Keratinocyte (primary cell): ENCODE measurements at places on chromosomes 11 and 22. TPM values are rescaled to one million over a fixed set of nuclear protein-coding genes. Genes with fewer than 3 reads are reported as not detected.

Gene CBX7
- polyA plus RNA-seq = 1.2 to 1.6 TPM (median 1.3 TPM) in 3 replicates

Gene HTR3A
- polyA plus RNA-seq = not detected in 3 replicates

Gene SCGB2A2
- polyA plus RNA-seq = not detected in 3 replicates

Gene THRSP
- polyA plus RNA-seq = not detected in 3 replicates

Gene RHOD
- polyA plus RNA-seq = 113 to 235 TPM (median 119 TPM) in 3 replicates

Gene TMEM121B
- polyA plus RNA-seq = 0.01 to 0.02 TPM in 2 of 3 replicates, not detected in the other

Gene IRAG1
- 0.37 to 0.71 TPM (median 0.51 TPM) in 3 replicates for polyA plus RNA-seq

Gene PRODH
- polyA plus RNA-seq = 6.7 to 36.1 TPM (median 12.3 TPM) in 3 replicates

Gene PRG3
- not detected in 3 replicates for polyA plus RNA-seq

Gene XKR3
- not detected in 3 replicates for polyA plus RNA-seq

Gene HSPB2
- polyA plus RNA-seq = 0.08 to 0.98 TPM (median 0.22 TPM) in 3 replicates

Gene ART5
- not detected in 3 replicates for polyA plus RNA-seq

Gene JHY
- 3.6 to 4.0 TPM (median 3.9 TPM) in 3 replicates for polyA plus RNA-seq

Gene CASP1
- polyA plus RNA-seq = 30.7 to 69.1 TPM (median 56.0 TPM) in 3 replicates

Gene ALG9
- polyA plus RNA-seq = 23.4 to 34.4 TPM (median 27.2 TPM) in 3 replicates

Gene PRDM11
- 2.1 to 2.7 TPM (median 2.5 TPM) in 3 replicates for polyA plus RNA-seq

Gene OR8G1
- not detected in 3 replicates for polyA plus RNA-seq

Gene ANKRD49
- 7.9 to 17.1 TPM (median 15.0 TPM) in 3 replicates for polyA plus RNA-seq

Gene TTC36
- 0.12 TPM in 1 of 3 replicates, not detected in the others for polyA plus RNA-seq

Gene CNGA4
- 0.09 to 0.18 TPM in 2 of 3 replicates, not detected in the other for polyA plus RNA-seq

Gene GALNT18
- polyA plus RNA-seq = 27.2 to 35.5 TPM (median 29.3 TPM) in 3 replicates

Gene RIBC2
- polyA plus RNA-seq = 0.05 to 0.26 TPM (median 0.12 TPM) in 3 replicates

Gene ACR
- not detected in 3 replicates for polyA plus RNA-seq

Gene IGLL5
- not detected in 3 replicates for polyA plus RNA-seq

Gene GNAZ
- 0.03 to 0.09 TPM (median 0.04 TPM) in 3 replicates for polyA plus RNA-seq

Gene CCDC89
- 0.09 to 0.54 TPM (median 0.31 TPM) in 3 replicates for polyA plus RNA-seq

Gene KLHL35
- polyA plus RNA-seq = 0.43 to 1.0 TPM (median 0.58 TPM) in 3 replicates

Gene OR5P2
- polyA plus RNA-seq = 0.06 to 0.25 TPM (median 0.24 TPM) in 3 replicates

Gene MISFA
- polyA plus RNA-seq = 0.63 to 1.7 TPM (median 0.70 TPM) in 3 replicates

Gene MS4A4A
- polyA plus RNA-seq = not detected in 3 replicates

Gene TNNI2
- polyA plus RNA-seq = 7.5 to 10.7 TPM (median 9.4 TPM) in 3 replicates

Gene AQP11
- 0.12 to 0.18 TPM (median 0.16 TPM) in 3 replicates for polyA plus RNA-seq

Gene GRIA4
- not detected in 3 replicates for polyA plus RNA-seq

Gene OR8B8
- not detected in 3 replicates for polyA plus RNA-seq

Gene LAYN
- 1.1 to 5.1 TPM (median 3.6 TPM) in 3 replicates for polyA plus RNA-seq

Gene LRRC55
- polyA plus RNA-seq = not detected in 3 replicates
